Brain microvascular endothelial cell (primary cell): ENCODE measurements at places on chromosomes 2 and 18.

- no peak for DNase-seq
These were observed 3.9 kb downstream of the CDCA7 start for GRCh38 chr2:173358616-173359015.

GRCh38 chr2:32262105-32262504 lies 2.6 kb downstream of the NLRC4 start:
- no peak for DNase-seq

GRCh38 chr2:240594511-240595380 lies 8.2 kb downstream of the CAPN10 start:
- DNase-seq: no peak

GRCh38 chr2:223945755-223946154 lies 620 bp upstream of the WDFY1 start:
- no peak for DNase-seq

DNA sequence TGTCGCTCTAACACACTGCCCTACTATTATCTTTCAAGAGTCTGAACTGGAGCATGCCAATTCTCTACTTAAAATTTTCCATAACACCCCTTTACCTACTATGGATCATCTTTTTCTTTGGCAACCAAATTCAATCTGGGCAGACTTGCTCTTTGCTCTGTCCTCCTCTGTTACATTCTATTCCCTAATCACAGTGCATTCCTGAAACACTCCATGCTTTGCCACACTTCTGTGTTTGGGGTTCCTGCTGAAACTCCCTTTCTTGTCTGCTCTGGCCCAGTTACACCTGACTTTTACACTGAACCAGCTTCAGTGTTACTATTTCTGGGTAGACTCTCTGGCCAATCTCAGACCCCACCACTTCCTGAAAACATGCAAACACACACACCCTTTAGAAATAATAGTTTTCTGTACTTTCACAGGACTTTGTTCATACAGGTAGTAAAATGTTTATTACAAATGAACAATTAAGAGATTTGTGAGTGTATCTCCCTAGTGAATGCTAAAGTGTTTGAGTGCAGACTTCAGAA lies 119.9 kb upstream of the DCC start:
- no peak for DNase-seq

DNA sequence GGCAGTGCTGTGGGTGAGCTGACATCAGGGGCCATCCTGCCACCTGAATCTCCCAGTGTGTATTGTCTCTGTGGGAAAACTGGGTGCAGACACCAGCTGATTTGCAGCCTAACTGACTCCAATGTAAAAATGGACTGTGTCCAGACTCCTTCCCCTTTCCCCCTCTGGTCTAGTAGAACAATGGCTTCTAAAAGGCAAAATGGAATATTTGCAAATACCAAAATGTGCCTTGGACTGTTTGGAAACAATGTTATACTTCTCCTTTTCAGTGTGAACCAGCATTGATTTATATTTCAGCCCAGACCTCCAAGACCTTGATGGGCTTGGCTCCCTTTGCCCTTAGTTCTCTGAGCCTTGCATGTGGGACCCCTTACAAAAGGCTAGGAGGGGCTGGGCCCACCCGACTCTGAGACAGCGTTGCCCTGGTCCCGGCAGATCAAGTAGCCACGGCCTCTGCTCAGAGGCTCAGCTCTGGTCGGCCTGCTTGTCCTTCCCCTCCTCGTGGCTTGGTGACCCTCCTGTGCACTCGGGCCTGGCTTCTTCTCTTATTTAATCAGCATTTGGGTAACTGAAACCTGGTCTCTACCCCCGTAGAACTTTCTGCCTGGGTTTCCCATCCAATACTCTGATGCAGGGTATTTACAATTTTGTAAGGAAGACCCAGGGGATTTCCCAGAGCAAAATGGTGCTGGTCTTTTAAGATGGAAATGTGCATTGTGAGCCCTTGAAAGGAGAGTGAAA lies 18.0 kb upstream of the ACKR3 start:
- no peak for DNase-seq

DNA sequence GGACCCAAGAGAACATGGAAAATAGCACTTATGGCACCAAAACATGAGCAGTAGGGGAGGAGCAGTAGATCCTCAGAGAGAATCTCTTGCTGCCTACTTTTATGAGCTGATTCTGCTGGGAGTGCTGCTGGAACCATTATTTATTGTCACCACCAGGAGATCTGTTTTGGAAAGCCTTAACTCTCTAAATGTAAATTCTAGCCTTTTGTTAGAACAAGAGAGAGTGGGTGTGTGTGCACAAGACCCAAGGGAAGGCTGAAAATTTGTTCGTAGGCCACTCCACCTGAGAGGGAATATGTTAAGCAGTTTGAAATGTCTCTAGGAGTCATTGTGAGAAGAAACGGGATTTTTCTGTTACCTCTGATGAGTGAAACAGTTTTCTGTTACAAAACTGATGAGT lies 16.2 kb upstream of the FAM237A start:
- DNase-seq: no peak

- no peak for DNase-seq
These were observed 266.9 kb downstream of the TNS1 start for GRCh38 chr2:217735899-217736298.

DNA sequence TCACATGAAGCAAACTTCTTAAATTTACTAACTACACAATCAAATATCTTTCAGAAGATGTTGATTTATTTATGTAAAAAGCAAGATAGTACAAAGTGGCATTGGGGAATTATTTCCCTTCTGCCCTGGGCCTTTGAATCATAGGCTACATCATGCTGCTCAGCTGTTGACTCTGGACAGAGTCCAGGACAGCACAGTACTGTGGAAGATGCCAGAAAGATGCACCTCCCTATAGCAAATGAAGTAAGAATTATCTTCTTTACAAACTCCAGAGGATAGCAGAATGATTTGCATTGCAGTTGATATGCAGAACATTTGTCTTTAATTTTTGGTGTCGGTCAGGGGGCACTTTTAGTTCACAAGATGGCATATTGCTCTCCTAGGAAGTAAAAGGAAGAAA lies 1354.5 kb upstream of the ZEB2 start:
- peak; percentile 76 for DNase-seq

DNA sequence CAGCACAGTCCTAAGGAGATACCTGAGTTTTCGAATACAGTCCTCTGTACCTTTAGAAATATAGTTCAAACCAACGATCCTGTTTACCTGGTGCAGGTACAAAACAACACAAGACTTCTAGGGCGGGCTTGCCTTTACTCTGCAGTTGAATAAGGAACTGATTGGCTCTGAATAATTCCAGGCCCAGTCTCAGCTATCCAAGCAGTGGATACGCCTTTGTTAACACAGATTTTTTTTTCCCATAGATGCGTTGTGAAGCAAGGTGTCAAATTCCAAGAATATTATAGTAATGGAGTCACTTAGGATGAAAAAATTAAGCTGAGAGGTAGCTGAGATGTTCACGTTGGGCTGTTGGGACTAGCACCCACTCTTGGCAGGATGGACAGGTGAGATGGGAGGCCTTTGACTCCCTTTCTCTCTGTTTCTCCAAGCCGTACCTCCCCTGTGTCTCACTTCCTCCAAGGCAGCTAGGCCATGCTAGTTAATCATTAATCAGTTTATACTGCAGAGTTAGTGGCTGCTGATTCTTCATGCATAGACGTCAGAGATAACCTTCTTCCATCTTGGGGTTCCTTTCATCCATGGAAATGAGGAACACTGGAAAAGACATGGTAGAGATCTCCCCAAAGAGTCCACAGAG lies 380.8 kb upstream of the ACVR2A start:
- DNase-seq: no peak

- DNase-seq: no peak
These were observed 714.6 kb downstream of the ERBB4 start for GRCh38 chr2:211823886-211824479.

GRCh38 chr2:240298803-240299709 lies 136.4 kb upstream of the GPC1 start:
- DNase-seq: no peak

DNA sequence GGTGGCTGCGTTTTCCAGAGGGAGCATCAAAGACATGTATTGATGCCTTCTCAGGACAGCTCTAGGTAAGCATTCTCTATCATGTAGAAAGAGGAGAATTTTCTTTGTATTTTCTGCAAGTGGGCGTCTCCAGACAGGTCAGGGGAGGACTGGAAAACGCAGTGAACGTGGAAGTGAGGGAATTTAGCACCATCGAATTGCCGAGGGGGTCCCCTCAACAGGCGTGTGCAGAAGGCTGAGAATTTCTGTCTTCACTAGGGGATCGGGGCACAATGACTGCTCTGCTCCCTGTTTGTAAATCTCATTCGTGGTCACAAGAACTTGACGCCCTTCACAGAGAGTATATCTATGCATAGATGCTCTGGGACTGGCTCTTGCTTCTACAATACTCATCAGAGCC lies 5.0 kb upstream of the NTSR2 start:
- DNase-seq: no peak

DNA sequence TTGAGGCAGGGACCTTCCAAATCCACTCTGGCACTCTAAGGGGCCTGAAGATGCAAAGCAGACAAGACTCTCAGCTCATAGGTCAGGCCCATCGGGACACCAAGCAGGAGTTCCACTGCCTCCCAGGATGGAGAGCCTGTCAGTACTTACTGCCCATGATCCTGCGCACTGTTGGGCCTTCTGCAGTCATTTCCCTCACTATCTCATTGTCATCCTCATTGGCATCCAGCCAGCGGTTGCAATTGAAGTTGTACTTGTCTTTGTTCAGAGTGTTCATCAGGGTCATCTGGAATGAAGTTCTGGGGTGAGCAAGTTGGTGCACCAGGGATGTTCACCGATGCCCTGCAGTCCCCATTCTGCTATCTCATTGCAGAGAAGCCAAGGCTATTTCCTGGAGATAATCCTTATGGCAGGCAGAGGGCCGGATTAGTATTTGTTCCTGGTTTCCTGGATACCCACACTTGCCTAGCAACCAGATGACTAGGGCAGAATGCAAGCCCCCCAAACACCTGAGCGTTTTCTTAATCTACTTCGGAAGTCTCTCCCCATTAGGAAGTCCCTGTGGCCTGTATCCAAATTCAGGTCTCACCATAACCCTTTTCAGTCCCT lies 65.1 kb downstream of the LOXHD1 start:
- no peak for DNase-seq

DNA sequence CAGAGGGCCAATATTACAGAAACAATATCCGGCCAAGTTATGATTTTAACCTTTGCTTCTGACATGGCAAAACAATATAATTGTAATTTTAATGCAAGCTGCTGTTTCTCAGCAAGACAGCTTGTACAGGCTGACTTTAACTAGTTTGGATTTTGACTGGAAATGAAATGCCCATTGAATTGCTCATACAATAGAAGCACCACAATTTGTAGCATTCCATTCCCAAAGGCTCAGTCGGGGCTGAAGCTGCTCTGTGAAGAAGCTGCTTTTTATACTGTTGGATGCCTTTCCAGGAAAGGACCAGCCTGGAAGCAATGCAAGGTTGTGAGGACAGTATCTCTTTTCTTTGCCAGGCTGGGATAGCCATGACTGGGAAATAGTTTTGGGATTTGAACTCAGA lies 677.0 kb upstream of the FANCL start:
- peak; percentile 69 for DNase-seq

DNA sequence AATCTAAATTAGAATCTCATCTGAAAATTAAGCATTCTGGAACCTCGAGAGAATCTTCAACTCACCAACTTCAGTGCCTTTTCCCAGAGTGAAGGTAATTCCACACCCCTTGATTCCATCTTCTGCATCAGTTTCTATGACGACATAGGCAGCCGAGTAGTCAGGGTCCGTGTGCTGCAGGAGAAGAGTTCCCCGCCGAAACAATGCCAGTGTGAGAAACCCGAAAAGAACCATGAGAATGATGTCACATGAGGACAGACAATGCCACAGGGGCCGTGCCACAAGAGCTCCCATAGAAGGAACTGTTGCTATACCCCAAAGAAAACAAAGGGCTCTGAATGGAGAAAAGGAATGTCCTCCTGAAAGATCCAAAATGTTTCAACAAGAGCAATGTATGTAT lies 6.0 kb downstream of the ENOSF1 start:
- no peak for DNase-seq

DNA sequence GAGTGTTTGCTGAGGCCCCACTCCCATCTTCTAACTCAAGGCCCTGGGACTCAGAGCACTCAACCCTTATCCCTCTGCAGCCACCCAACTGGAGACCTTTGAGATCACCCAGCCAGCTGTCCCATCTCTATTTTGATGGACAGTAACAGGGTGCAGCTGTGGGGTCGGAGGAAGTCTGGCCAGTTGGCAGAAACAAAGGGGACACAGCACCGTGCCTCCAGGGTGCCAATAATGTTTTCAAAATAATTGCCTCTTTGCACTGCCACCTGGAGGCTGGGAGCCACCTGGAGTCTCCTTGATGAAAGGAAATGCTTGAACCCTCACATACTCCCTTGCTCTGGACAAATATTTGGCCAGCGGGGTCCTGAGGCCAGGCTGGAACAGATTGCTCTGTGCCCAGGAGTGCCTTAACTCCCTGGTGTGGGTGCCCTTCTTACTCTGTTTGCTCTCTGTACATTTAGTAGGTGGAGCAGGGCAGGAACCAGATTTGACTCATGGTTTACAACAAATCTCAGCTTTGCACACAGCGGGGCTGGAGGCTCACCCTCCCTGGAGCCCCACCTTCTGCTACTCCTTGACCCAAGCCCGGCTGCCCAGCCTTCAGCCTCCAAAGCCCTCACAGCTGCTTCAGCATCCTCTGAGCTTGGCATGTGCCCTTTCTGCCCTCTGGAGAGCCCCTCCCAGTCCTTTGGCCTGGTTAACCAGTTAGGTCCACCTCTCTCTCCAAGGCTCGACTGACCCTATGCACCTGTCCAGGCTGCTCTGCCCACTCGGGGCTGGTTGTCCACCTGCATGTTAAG lies 17.2 kb downstream of the MAL start:
- no peak for DNase-seq

DNA sequence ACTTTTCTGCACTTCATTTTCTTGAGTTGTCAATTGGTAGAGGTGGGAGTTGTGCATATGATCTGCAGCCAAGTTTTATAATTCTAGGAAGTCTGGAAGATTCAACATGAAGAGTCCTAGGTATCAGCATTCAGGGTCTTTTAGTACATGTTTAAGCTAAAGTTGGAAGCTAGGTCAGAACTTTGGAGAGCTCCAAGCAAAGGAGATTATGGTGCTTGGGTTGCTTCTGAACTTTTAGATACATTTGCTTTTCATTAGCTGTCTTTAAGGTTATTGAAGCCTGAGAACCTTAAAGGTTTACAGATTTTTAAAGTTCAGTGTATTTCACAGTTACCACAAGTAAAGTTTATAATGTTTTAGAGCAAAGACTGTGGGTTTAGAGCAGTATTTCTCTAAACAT lies 85.5 kb downstream of the EPC2 start:
- no peak for DNase-seq

GRCh38 chr2:130371723-130372054 lies 15.8 kb downstream of the PTPN18 start:
- no peak for DNase-seq

DNA sequence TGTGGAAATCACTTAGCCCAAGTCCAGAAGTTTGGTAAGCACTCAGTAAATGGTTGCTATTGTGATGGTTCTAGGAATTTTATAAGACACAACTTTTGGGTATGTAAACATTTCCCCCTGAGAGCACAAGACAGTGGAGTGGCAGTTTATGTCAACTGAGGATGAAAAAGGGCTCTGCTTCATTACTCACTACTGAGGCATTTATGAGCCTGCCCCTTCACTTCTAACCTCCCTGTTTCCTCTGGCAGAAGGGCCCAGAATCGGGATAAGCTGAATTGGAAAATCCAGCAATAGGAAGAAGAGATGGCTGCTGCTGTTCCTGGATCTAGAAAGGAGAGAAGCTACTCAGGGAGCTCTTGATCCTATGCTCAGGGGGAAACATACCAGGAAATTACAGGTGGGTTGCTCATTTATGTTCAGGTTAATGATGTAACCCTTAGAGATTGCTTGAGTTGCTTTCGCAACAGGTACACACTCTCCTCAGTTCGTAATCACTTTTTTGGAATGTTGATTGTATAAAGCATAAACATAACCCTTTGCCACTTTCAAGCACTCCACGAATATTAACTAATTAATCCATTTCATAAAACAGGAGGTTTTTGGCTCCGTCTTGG lies 46.3 kb downstream of the ADCYAP1 start:
- no peak for DNase-seq
